ENCODE measurements at places on chromosomes 5 and 9. TPM values are rescaled to one million over a fixed set of nuclear protein-coding genes. Genes with fewer than 3 reads are reported as not detected.

DNA sequence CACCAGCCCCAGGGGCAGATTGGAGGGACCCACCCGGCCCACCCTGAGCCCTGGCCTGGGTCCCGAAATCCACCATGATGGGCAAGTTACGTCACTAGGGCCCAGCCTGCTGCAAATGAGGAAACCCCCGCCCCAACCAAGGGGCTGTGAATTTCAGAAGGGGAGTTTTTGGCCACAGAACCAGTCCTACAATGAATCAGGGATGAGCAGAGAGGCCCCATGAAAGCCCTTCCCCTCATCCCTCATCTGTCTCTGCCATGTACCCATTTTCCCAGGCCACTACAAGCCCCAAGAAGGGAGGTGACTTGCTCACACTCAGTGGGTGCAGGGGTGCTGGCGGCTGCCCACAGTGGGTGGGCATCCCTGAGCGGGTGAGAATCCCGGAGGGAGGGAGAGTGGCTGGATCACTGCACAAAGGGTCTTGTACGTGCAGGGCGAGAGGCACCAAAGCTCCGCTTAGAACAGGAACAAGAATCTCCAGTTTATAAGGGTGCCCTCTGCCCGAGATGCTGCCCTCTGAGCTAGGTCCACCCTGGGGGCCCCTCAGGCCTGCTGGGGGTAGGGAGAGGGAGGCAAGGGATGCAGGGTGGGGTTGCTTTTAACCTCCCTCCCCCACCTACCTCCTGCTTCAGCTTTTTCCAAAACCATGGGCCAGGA lies 10.4 kb upstream of the TCF7 start:
- no peaks in the 10 kb centered on the region for H3K27me3 ChIP-seq
- peaks cover 2% of the 10 kb centered on the region for H3K36me3 ChIP-seq
- DNase-seq = no peak
- peaks cover 89% of the 10 kb centered on the region for H3K4me1 ChIP-seq

- no peak overlapping the region for H3K4me3 ChIP-seq
- H3K27ac ChIP-seq = no peak overlapping the region
- DNase-seq = no peak
- H3K36me3 ChIP-seq = no peaks in the 10 kb centered on the region
- no peaks in the 10 kb centered on the region for H3K27me3 ChIP-seq
Measured at GRCh38 chr9:81906671-81907070, 21.6 kb upstream of the SPATA31D4 start.

The RPL12 gene
- 1,186 TPM for total RNA-seq

- no peak overlapping the region for H3K27ac ChIP-seq
- no peaks in the 10 kb centered on the region for H3K4me1 ChIP-seq
- H3K4me3 ChIP-seq = no peak overlapping the region
- DNase-seq = no peak
Measured at GRCh38 chr5:72606525-72606924, 99.3 kb upstream of the ZNF366 start.

DNA sequence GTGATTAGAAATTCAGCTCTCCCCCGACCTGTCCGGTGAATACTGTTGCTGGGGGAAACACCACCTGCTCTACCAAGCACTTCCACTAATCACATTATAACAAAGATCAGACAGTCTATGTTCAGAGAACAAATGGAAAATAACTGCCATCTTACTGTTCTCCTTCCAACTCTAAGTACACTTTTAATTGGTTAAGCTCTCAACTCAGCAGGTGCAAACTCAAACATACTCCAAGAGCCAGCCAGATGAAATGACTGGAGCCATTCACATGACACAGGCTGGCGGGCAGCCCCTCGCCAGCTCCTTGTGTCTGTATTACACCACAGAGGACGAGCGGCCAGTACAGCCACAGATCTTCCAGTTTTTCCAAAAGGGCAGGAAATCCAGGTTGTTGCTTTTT lies 16.1 kb downstream of the LIFR start:
- peaks cover 18% of the 10 kb centered on the region for H3K27me3 ChIP-seq
- DNase-seq = no peak
- no peaks in the 10 kb centered on the region for H3K36me3 ChIP-seq
